ENCODE measurements at places on chromosomes 5 and 9. TPM values are rescaled to one million over a fixed set of nuclear protein-coding genes. Genes with fewer than 3 reads are reported as not detected.

F2RL2 gene
- total RNA-seq: 0.87 TPM

ADAMTS16 gene
- 1.6 TPM for total RNA-seq

IL4 gene
- total RNA-seq: not detected

CRHBP gene
- 2.1 TPM for total RNA-seq

SLC35D2 gene
- 29.5 TPM for total RNA-seq

ANKRD34B gene
- total RNA-seq: not detected

GABRA1 gene
- total RNA-seq: not detected

SLC6A7 gene
- not detected for total RNA-seq

HTR1A gene
- not detected for total RNA-seq
